ENCODE measurements at places on chromosomes 16 and 17.

GRCh38 chr16:65846210-65846602, 520.3 kb upstream of the CDH5 start:
- DNase-seq = no peak

- no peak for DNase-seq
Observed at GRCh38 chr16:88144028-88144511, 192.8 kb downstream of the BANP start.

GRCh38 chr16:1338119-1338730, 4.8 kb downstream of the BAIAP3 start:
- no peak for DNase-seq

- DNase-seq = no peak
Observed at GRCh38 chr17:77894126-77894956, 64.2 kb upstream of the TNRC6C start.

- DNase-seq = no peak
Observed at GRCh38 chr17:50533720-50534148, 1.2 kb downstream of the EPN3 start.

GRCh38 chr17:7042501-7043181, 1.3 kb downstream of the SLC16A11 start:
- no peak for DNase-seq

GRCh38 chr17:68972119-68972704, 17.0 kb upstream of the ABCA8 start:
- DNase-seq = no peak

All from stimulated activated CD8-positive, alpha-beta memory T cell treated with anti-CD3 and anti-CD28 coated beads, Interleukin-15, amount 100 ng/mL, for 4 hours (primary cell).